Naive thymus-derived CD8-positive, alpha-beta T cell (primary cell): ENCODE measurements at places on chromosomes 1 and 21.
A peak's percentile ranks its signal among the peaks of the same experiment; 100 is the strongest.

DNA sequence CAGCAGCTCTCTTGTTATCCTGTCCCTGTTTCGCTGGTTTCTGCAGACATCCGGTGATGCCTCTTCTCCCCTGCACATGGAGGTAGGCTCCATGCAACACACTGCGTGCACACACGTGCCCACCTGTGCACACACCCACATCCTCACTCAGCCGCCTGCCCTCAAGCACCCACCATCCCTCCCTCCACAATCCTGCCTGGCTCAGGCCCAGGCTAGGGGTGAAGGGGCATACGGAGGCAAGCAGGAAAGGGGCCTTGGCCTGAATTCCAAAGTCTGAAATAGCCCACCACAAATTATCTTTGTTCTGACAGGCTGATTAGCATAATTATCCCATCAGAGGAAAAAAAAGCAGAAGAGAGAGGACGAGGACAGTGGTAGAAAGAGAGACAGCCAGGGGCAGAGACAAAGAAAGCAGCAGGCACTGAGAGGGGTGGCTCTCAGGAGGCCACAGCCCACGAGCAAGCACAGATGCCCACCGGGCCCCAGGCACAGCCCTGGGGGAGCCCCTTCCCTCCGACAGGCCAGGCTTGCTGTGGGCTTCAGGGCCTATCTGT lies 73.2 kb downstream of the GRIK3 start:
- no peak for DNase-seq

- no peak for DNase-seq
Measured at GRCh38 chr1:248045209-248045608, 1.4 kb upstream of the OR2L3 start.

- DNase-seq: no peak
Measured at GRCh38 chr1:192003295-192004077, 154.8 kb upstream of the RGS18 start.

- no peak for DNase-seq
Measured at GRCh38 chr21:30336596-30336995, 898 bp downstream of the KRTAP27-1 start.

GRCh38 chr1:221761354-221762002 lies 19.6 kb upstream of the DUSP10 start:
- DNase-seq: no peak

DNA sequence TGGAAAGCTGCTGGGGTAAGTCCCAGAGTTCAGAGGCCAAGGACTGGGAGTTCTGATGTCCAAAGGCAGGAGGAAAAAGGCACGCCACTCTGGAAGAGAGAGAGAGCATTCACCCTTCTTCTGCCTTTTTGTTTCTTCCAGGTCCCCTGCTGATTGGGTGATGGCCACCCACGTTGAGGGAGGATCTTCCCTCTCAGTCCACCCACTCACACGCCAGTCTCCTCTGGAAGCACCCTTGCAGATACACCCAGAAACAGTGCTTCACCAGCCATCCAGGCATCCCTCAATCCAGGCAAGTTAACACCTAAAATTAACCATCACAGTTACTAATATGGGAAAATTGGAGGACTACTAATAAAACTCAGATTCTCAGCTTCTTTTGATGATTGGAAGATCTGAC lies 66.1 kb upstream of the PARP1 start:
- no peak for DNase-seq

- peak; percentile 7 for DNase-seq
Measured at GRCh38 chr1:236064674-236065508, at the start of gene NID1. NID1 (minus strand) TSS chr1:236065090; CDS start chr1:236065079, 11 bp downstream.

- peak; percentile 20 for DNase-seq
Measured at GRCh38 chr21:37045149-37045548, 27.7 kb downstream of the PIGP start.

DNA sequence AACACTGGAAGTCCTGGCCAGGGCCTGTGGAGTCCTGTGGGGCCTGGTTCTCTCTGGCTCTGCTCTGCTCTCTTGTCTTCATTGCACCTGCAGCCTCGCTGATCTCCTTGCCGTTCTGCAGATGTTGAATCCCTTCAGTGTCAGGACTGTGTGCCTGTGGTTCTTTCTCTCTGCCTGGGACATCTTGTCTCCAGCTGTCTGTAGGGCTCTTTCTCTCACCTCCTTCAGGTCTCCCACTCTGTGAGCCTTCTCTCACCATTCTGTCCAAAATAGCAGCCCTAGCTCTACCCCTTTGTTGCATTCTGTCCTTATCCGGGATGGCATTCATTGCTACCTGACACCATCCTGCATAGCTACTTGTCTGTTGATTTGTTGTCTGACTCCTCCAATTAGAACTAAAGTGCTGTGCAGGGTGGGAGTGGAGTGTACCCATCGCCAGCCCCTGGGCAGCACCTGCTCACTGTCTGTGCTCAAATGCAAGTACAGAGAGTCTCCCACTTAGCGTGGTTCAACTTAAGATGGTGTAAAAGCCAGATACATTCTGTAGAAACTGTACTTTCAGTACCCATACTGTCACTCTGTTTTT lies 8.9 kb downstream of the PGBD2 start:
- no peak for DNase-seq

DNA sequence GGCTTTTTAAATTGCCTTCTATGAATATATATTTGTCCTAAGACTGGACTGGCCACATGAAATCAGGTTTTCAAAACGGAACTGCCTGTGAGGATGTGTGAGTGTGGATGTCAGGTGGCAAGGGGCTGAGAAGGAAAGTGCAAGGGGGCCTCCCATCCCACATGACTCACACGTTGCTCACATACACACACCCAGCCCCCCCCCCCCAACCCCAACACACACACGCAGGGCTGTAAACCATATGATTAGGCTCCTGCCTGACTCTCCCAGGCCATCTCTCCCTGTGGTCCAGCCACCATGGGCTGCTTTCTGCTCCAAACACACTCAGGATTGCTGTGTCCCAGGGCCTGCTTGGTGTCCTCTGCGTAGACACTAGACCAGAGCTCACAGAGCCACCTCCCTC lies 22.4 kb downstream of the DEGS1 start:
- no peak for DNase-seq

DNA sequence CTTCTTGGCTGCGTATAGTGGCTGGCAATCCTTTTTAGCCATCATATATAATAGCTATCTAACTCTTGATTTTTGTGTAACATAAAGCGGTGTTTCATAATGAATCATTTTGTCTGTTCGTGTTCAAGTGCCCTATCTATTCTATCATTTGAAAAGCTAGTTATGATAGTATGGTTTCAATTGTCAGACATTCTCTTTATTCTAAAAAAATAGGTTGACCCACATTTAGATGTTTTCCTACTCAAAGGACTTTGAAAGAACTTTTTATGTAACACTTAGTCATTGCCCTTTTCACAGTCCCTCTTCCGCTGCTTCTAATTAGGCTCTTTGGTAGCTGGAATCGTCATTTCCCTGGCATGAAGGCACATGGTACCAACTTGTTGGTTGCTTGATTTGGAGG lies 272.2 kb upstream of the B3GALT2 start:
- no peak for DNase-seq

GRCh38 chr1:65198096-65198495 lies 50.1 kb downstream of the AK4 start:
- DNase-seq: no peak

GRCh38 chr1:220594356-220594755 lies 66.4 kb downstream of the MARK1 start:
- no peak for DNase-seq

DNA sequence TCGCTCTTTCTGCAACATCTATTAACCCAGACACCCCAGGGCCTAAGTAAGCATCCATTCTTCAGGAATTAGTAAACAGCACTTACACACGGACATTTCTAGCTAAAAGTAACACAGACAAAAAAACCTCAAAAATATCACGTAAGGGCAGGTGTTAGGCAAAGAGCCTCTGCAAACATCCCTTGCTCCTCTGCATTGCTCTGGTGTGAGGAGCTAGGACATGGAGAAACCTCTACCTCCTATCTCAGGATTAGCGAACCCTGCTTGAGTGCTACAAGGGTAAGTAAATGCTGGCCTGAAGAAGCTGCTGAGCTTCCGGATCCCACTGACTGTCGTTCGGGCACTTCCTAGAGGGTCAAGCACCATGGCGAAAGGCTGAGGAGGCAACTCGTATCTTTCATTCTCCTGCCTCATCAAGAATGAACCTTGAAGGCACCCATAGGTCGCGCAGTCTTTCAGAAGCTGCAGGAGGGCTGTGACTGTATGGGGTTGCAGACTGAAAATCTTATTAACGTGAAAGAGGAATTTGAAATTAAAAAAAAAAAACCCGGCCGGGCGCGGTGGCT lies 2.1 kb downstream of the PTGER3 start:
- DNase-seq: no peak

GRCh38 chr21:42670058-42670880 lies 16.8 kb downstream of the PDE9A start:
- no peak for DNase-seq

GRCh38 chr1:153344718-153345025 lies 4.0 kb downstream of the PGLYRP4 start:
- no peak for DNase-seq

DNA sequence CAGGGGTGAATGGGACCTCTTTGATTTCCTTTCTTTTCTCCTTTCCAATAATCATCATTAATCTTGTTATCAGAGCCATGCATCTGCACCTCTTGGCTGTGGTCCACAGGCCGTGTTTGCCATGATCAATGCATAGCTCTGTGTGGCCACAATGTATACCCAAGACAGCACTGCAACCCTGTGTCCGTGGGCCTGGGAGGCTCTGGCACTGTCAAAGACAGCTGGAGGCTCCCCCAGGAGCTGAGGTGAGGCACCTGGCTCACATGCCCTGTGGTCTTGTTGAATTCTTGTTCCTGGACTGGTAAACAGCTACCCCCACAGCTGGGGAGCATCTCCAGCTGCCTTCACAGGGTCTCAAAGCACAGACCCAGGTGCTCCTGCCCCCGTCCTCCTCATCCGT lies 67.2 kb upstream of the SELENON start:
- DNase-seq: no peak

- DNase-seq: no peak
Measured at GRCh38 chr1:24118410-24119242, 6.7 kb upstream of the MYOM3 start.

- no peak for DNase-seq
Measured at GRCh38 chr1:100423832-100424337, 71.6 kb downstream of the CDC14A start.

GRCh38 chr21:42570362-42570761 lies 56.7 kb downstream of the SLC37A1 start:
- DNase-seq: no peak

DNA sequence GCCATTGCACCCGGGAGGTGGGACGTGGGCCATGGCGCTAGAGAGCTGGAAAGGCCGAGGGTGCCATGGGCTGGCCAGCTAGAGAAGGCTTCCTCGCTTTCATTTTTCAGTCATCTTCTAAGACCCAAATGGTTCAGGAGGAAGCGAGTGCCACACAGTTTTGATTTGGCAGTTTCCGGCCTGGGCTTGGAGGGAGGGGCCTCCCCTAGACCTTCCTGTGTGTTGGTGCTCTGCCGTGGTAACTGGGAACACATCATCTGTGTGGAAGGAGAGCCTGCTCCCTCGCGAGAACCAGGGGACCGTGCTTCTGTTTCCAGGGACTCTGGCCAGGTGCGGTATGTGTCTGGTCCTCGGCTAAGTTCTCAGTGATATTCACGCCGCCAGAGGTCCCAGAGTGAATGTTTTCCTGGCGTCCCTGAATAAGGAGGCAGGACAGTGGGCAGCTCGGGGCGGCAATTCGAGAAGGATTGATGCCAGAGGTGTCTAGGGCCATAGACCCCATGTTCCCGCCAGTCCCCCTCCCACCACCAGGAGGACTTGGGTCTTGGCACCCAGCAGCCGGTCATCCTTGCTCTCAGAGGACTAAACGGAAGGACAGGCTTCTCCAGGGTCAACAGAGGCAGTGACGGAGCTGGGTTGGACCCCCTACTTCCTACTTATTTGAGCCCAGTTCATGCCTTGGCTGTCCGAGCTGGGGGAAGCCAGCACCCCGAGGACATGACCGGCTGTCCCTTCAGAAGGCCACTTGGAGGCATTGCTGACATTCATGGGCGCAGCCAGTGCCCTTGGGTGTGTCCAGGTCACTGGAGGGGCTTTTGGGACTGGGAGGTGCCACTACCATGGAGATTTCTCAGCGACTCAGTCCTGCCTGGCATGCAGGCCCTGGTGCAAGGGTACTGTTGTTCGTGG lies 2.7 kb upstream of the NPHP4 start:
- peak; percentile 44 for DNase-seq

DNA sequence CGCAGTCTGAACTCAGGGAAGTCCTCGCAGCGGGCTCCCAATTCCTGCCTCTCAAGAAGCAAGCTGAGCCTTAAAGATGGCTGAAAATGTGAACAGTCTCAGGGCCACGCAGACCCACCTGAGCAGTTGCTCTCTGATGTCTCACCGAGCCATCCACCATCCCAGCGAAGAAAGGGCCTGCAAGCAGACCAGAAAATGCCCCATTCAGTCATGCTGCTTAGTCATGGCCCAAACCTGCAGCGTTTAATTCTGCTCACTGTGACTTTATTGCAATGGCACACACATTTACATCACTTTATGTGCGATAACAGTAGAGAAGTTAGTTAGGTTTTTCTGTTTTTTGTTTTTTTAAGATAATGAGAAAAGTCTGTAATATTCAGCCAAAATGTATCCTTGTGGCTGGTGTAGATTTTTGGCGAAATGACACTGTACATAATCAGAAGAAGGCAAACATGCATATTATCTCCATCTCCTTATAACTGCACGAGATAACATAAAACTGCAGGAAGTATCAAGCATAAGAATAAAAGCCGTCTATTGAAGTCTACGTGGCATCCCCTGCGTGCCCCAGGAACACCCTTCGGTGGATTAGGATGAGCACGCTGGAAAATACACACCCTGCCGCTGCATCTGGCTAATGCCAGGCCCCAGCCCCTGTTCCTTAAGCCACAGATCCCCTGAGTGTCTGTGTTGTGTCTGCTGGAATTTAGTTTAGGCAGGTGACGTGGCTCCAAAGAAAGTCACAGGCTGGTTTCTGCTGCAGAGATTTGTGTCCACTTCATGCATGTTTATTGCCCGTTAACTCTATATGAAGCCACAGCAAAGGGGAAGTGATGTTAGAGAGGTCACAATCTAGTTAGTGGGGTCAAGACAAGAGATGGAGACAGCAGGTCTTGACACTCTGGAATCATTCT lies 119.8 kb upstream of the IRF2BP2 start:
- no peak for DNase-seq
